Fibroblast of skin of right biceps (primary cell): ENCODE measurements at places on chromosomes 4 and X.

- DNase-seq = peak; percentile 70
Measured at GRCh38 chr4:145937971-145938611, 532 bp downstream of the ZNF827 start.

- DNase-seq = no peak
Measured at GRCh38 chrX:134810211-134810610, 151.9 kb upstream of the PLAC1 start.

GRCh38 chr4:10173754-10174749 lies 57.5 kb upstream of the WDR1 start:
- no peak for DNase-seq

DNA sequence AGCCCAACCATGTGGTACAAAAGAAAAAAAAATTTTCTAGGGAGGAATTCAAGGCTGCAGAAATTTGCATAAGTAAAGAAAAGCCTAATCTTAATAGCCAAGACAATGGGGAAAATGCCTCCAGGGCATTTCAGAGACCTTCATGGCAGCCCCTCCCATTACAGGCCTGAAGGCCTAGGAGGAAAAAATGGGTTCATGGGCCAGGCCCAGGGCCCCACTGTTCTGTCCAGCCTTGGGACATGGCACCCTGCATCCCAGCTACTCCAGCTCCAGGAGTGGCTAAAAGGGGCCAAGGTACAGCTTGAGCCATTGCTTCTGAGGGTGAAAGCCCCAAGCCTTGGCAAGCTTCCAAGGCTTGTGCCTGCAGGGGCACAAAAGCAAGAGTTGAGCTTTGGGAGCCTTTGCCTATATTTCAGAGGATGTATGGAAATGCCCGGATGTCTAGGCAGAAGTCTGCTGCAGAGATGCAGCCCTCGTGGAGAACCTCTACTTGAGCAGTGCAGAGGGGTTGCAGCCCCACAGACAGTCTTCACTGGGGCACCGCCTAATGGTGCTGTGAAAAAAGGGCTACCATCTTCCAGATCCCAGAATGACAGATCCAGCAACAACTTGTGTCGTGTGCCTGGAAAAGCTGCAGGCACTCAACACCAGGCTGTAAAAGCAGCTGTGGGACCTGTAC lies 111.0 kb downstream of the ANXA10 start:
- no peak for DNase-seq

DNA sequence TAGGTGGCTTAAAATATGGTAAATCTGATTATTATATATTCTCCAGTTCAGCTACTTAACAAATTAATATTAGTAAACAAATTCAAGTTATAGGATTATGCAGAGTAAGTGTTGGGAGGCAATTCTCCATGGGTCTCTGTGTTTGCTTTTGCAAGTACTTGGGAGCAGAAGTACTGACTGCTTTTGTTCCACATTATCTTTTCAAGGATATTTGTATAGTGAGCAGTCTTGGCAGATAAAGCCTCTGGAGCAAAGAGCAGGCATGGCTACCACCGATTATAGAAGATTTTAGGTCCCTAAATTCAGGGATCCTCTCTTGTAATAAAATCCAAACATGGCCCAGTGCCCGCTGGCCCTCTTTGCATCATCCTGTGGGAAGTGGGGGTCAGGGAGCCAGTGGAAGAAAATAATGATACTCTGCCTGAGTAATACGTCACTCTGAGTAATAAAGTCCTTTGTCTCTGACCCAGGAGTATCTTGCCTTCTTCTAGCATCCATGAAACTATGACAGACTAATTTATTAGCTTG lies 23.2 kb downstream of the NDNF start:
- peak; percentile 16 for DNase-seq

DNA sequence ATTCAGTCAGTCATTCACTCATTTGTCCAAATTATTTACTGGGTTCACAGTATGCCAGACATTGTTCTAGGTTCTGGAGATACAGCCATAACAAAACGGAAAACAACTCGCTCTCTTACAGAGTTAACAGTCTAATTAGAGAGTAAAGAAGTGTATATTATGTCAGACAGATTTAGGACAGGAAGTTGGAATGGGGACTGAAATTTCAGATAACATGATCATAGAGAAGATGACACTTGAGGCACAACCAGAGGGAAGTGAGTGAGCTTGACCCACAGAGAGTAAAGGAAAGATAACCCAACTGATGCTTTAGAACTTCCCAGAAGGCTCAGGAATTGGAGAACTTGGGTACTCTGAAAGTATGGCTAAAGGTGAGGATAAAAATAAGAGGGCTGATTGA lies 139.4 kb downstream of the ZAR1 start:
- no peak for DNase-seq

GRCh38 chr4:139563515-139563914 lies 7.5 kb upstream of the SETD7 start:
- DNase-seq = peak; percentile 67

- no peak for DNase-seq
Measured at GRCh38 chr4:77629885-77630284, 24.3 kb downstream of the CXCL13 start.
